ENCODE measurements at places on chromosomes 7 and 10.

DNA sequence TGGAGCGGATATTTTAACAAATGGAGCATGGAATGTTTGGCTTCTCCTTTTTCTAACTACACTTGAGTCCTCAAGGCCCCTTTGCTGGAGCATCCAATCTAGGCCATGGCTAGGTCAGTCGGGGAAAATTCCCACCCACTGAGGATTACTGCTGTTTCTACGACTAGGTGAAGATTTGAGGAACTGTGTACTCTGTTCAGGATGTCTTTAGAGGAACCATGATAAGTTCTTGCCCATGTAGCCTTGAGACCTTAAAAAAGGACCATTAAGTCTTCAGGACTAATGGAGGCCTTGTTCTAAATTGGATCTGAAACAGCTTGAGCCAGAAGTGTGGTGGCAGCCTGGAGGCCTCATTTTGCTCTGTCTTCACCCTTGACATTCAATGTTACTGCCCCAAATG, 6.2 kb downstream of the AGK start:
- DNase-seq, result no peak

- no peak for DNase-seq
These were observed 12.1 kb upstream of the ZC3HAV1L start for GRCh38 chr7:139047970-139048369.

GRCh38 chr10:5892007-5892406, 2.0 kb downstream of the FBH1 start:
- peak; percentile 82 for DNase-seq

DNA sequence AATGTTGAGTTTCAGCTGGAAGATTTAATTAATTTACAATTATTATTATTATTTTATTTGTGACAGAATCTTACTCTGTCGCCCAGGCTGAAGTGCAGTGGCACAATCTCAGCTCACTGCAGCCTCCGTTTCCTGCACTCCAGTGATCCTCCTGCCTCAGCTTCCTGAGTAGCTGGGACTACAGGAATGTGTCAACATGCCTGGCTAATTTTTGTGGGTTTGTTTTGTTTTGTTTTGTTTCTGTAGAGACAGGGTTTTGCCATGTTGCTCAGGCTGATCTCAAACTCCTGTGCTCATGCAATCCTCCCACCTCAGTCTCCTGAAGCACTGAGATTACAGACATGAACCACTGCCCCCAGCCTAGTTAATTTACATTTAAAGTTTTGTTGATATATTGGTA, 93.8 kb upstream of the MEOX2 start:
- peak; percentile 35 for DNase-seq

- DNase-seq, result no peak
These were observed 491.8 kb upstream of the FOXK1 start for GRCh38 chr7:4190010-4190981.

GRCh38 chr7:128108641-128109423, 77.6 kb upstream of the LRRC4 start:
- no peak for DNase-seq

- DNase-seq, result no peak
These were observed 12.3 kb downstream of the GATA3 start for GRCh38 chr10:8066797-8067196.

- peak; percentile 65 for DNase-seq
These were observed 57.6 kb downstream of the TACR2 start for GRCh38 chr10:69359148-69359547.

GRCh38 chr7:29900745-29901144, 88.9 kb downstream of the SCRN1 start:
- DNase-seq, result no peak
